Naive B cell (primary cell): ENCODE measurements at places on chromosomes 3 and 15. TPM values are rescaled to one million over a fixed set of nuclear protein-coding genes. Genes with fewer than 3 reads are reported as not detected.

TMEM40 gene
- polyA plus RNA-seq = 2.7 TPM

MST1R gene
- not detected for polyA plus RNA-seq

DNAH12 gene
- polyA plus RNA-seq = 0.71 TPM

ANKRD63 gene
- polyA plus RNA-seq = not detected

FBXO40 gene
- polyA plus RNA-seq = 0.11 TPM

OSBPL10 gene
- 41.4 TPM for polyA plus RNA-seq

COLQ gene
- 0.17 TPM for polyA plus RNA-seq

AHSG gene
- not detected for polyA plus RNA-seq

ITIH3 gene
- not detected for polyA plus RNA-seq

DNA sequence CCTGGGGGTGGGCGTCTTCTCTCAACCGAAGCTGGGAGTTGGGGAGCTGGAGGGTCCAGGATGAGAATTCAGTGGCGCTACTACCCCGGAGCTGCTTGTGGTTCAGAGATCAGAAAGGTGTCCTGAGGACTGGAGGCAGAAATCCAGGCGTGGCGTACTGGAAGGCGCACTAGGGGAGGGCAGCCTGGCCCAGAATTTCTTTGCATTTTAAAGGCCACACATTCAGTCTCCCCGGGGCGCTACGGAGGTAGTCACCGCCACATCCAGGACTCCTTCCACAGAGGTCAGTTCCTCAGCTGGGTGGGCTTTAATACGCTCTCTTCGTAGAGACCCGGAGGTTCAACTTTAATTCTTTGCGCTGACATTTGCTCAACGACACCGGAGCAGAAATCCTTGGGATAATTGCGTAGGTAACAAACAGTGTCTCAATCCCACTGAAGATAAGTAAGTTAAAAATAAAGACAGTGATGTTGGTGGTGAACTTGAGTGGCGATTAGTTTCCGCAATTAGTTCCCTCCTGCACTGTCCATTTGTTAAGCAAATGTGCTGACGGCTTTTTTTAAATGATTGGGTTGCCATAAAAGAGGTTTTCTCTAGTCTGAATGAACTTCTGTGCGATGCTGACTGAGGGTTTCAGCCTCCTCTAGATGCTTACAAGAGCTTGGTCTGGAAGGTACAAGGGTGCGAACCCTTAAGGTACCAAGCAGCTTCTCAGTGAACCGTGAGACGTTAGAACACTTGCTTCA lies 535 bp downstream of the MCTP2 start:
- H3K27me3 ChIP-seq = no peaks in the 10 kb centered on the region
- H3K4me3 ChIP-seq = peak overlapping the region; percentile 86

DNA sequence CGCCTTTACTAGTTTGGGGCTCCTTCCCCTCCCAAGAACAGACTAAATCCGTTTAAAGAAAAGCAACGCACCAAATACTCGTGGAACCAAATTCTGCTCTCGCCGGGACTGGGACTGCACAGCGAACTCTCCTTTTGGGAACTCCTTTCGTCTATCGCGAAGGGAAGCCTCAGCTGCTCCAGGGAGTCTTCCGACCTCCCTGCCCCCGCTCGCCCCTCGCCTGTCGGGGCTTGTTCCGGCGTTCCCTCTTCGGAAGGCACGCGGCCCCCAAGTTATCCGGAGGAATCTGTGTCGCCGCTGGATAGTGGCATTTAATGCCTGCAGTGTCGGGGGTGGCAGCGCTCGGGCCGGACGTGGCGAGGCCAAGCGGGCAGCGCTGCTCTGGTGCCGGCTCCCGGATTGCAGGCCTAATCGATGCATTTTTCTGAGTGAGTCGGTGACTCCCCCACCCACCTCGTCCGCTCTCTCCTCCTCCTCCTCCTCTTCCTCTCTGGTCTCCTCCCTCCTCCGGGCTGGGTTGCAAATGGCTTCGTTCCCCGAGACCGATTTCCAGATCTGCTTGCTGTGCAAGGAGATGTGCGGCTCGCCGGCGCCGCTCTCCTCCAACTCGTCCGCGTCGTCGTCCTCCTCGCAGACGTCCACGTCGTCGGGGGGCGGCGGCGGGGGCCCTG lies at the start of gene TRIM71:
Gene TRIM71, plus strand, starts transcription at position 440 of the 671 bp plus-strand sequence. Its CDS starts 84 bp downstream, at position 524.
- peaks cover 14% of the 10 kb centered on the region for H3K4me1 ChIP-seq
- H3K27me3 ChIP-seq = peaks cover 37% of the 10 kb centered on the region
- no peak within 1 kb of the TSS for H3K27ac ChIP-seq
- peak within 1 kb of the TSS; percentile 79 for H3K4me3 ChIP-seq

DNA sequence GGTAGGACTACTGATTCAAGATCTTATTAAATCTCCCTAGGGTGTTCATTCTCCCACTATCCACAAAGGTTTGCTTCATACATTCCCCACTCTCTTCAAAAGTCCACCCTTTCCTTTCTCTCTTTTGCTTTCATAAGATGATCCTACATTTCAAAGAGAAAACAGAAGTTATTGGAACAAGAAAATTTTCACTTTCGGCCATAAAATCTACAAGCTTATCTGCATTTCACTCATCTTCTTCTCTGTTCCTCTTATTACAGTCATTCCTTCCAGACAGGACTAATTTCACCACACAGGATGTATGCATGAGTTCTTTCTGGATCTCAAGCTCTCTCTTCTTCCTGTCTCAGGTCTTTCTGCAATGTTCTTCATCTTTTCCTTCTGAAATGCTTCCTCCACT lies 238.7 kb downstream of the ISL2 start:
- H3K27me3 ChIP-seq = no peaks in the 10 kb centered on the region
- no peak for DNase-seq
- no peak overlapping the region for H3K4me3 ChIP-seq
- H3K36me3 ChIP-seq = peaks cover 16% of the 10 kb centered on the region
- H3K4me1 ChIP-seq = peaks cover 22% of the 10 kb centered on the region
- H3K27ac ChIP-seq = no peak overlapping the region

DNA sequence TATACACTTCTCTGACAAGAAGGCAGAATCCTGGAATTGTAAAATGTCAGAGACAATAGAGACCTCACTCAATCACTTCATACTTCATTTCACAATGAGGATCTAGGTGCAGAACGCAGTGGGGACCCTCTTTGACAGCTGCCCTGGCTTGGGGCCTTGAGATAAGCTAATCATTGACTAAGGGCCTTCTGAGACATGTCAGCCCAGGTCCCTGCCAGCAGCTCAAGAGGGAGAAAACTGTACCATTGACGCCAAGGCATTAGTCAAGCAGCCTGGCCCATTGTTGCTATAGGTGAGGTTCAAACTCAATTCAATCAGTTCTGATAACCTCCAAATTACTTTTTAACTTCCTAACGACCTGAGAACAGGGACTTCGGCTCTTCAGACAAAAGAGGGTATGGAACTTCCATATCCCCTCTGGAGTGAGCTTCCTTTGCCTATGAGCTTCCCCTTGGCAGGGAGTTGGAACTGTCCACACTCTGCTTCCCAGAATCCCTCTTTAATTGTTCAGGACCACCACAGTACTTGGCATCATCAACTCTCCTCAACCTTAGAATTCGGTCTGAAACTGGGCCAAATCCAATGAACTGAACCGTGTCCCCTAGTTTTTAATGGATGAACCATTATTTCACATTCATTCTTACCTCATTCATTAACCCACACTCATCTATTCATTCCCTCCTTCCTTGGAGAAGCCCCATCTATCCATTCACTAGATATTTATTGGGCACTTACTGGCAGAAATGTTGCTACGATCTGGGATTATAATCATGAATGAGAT lies 1.5 kb upstream of the CYP8B1 start:
- no peak for DNase-seq
- H3K4me3 ChIP-seq = no peak overlapping the region
- H3K27me3 ChIP-seq = no peaks in the 10 kb centered on the region
- H3K27ac ChIP-seq = no peak overlapping the region
- H3K4me1 ChIP-seq = peaks cover 10% of the 10 kb centered on the region
- H3K36me3 ChIP-seq = no peaks in the 10 kb centered on the region

- no peaks in the 10 kb centered on the region for H3K4me1 ChIP-seq
- H3K27me3 ChIP-seq = no peaks in the 10 kb centered on the region
Observed at GRCh38 chr3:19891740-19892139, 42.3 kb downstream of the EFHB start.

DNA sequence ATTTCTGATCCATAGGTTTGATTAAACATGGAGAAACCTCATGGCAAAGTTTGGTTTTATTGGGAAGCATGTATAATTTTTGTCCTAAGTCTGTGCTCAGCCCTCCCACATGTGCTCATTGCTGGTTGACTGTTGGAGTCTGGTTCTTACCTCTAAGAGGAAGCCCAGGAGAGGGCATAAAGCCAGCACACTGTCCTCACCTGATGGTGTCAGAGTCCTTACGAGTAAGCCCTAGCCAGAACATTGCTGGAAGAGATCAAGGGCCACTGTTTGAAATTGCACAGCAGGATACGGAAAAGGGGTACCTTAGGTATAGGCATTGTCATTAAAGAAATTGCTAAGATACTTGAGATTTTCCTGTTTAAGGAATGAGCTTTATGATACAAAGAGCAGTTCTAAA lies 21.3 kb downstream of the MLH1 start:
- no peak overlapping the region for H3K4me3 ChIP-seq
- peaks cover 30% of the 10 kb centered on the region for H3K36me3 ChIP-seq
- no peak for DNase-seq
- no peaks in the 10 kb centered on the region for H3K27me3 ChIP-seq
- H3K27ac ChIP-seq = no peak overlapping the region

DNA sequence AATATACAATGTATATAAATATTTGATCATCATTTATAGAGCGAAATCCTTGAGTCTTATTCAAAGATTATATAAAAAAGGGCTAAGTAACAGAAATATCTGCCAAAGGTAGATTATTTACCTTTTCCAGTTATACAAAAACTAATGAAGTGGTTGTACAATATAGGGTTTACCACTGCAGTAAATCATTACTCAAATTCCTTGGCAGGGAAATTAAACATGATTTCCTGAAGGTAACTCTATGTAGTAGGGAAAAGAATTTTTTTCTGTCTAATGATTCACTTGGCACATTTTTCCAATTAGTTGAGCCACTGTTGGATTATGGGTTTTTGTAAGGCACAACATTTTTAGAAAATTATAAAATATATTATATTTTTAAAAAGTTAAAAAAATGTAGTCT lies 129.6 kb downstream of the NR2F2 start:
- peaks cover 5% of the 10 kb centered on the region for H3K27me3 ChIP-seq
- no peaks in the 10 kb centered on the region for H3K36me3 ChIP-seq
- no peak overlapping the region for H3K4me3 ChIP-seq
- no peak overlapping the region for H3K27ac ChIP-seq

DNA sequence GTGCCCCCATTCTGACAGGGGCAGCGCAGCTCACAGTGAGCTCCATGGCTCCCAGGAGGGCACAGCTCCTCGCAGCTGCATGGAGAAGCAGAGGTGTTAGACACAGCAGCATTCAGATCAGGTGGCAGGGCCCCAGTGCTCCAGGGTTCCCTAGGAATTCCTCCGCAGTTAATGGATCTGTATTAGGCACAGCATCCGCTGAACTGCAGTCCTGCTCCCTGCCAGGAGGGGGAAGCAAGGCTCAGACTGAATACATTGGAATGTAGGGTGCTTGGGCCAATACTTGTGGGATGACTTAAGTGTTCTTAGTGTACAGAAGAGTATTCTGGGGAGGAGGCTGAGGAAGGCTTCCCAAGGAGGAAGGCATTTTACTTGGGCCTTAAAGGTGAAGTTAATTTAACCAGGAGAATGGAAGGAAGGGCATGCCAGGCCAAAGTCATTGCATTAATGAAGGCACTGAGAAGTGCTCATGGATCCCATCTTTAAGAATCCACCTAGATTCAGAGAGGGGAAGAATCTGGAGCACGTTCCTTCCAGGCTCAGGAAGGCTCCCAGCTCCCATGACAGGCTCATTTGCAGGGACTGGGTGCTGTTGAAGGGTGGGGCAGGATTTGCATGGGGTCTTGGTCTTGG lies 111.6 kb downstream of the RAB11A start:
- no peaks in the 10 kb centered on the region for H3K36me3 ChIP-seq
- peaks cover 24% of the 10 kb centered on the region for H3K4me1 ChIP-seq
- no peak overlapping the region for H3K4me3 ChIP-seq
- DNase-seq = no peak
- peaks cover 12% of the 10 kb centered on the region for H3K27me3 ChIP-seq

DNA sequence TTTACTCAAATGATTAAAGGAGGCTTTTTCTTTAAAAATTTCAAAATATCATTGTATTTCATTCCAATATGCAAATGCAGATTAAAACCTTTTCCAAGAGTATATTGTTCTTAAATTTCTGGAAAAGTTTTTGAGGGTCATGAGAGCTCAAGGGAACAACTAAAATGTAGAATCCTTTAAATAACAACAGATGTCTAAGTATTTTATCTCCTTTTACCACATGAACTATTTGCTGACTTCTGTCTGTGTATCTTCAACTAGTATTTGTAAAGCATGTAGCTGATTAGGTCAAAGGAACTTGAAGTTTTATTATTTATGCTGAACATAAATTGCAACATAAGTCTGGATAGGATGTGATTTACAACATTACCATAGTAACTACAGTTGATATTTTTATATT lies 402.6 kb downstream of the CNTN6 start:
- no peaks in the 10 kb centered on the region for H3K4me1 ChIP-seq
- no peak for DNase-seq
- no peaks in the 10 kb centered on the region for H3K27me3 ChIP-seq
- H3K36me3 ChIP-seq = no peaks in the 10 kb centered on the region

GRCh38 chr3:162274070-162274469 lies 777.5 kb downstream of the OTOL1 start:
- no peak overlapping the region for H3K27ac ChIP-seq
- H3K36me3 ChIP-seq = no peaks in the 10 kb centered on the region
- DNase-seq = no peak
- no peak overlapping the region for H3K4me3 ChIP-seq

DNA sequence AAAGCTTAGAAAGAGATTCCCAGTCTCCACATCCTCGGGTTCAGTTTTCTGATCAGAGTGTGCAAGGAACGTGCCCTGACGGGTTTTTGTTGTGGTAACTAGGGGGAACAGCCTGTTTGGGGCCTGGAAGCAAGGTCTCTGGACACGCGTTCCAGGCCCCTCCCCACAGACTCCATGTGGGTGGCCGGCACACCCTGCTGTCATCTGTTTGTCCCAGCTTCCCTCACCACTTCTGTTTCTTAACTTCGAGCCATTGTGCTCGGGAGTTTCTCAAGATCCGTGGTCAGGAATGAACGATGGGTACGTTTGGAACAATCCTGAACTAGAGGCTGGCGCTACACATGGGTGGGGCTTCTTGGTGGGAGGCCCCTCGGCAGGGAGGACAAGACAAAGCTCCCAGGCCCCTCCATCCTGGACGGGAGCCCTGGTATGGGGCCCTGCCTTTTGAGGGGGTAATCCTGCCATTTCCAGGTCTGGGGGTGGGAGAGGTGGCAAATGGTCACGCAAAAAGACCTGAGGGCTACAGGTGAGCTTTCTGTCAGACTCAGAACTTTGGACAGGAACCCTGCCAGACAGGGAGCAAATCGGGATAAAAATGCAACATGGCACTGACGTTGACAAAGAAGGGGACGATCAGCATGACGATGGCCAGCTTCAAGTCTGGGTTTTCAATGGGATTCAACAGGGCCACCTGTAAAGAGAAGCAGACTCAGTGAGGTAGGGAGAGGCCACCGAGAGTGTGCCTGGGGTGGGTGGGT lies 8.5 kb upstream of the MUSTN1 start:
- H3K36me3 ChIP-seq = no peaks in the 10 kb centered on the region
- H3K4me3 ChIP-seq = no peak overlapping the region
- no peak overlapping the region for H3K27ac ChIP-seq
